Panc1 (cell line): ENCODE measurements at places on chromosomes 16 and 17.

DNA sequence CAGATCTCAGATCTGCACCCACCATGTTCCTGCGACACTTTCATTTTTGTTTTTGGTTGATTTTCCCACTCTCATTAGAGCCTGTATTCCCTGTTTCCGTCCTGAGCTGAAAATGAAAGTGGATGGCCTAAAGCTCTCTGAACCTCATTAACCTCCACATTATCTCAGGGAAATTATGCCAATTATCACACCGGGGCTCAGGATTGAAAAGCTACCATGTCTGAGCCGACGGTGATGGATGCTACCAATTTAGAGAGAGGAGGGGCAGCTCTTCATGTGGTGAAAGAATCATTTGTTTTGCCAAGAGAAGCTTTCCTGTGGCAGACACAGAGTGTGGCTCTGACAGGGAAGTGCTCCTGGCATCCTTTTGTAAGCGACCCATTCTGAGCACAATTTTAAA is 410.4 kb upstream of the CDH11 start:
- H3K4me3 ChIP-seq, result no peak overlapping the region
- DNase-seq, result no peak
- H3K27me3 ChIP-seq, result no peaks in the 10 kb centered on the region
- H3K4me1 ChIP-seq, result no peaks in the 10 kb centered on the region

GRCh38 chr16:16037970-16038369 is 88.6 kb downstream of the ABCC1 start:
- no peak overlapping the region for H3K4me3 ChIP-seq
- no peaks in the 10 kb centered on the region for H3K4me1 ChIP-seq
- DNase-seq, result no peak
- H3K36me3 ChIP-seq, result peaks cover 15% of the 10 kb centered on the region
- no peak overlapping the region for H3K27ac ChIP-seq
- no peaks in the 10 kb centered on the region for H3K27me3 ChIP-seq

GRCh38 chr16:15492091-15492740 is 57.8 kb downstream of the BMERB1 start:
- peaks cover 21% of the 10 kb centered on the region for H3K4me1 ChIP-seq
- H3K27ac ChIP-seq, result no peak overlapping the region
- H3K27me3 ChIP-seq, result no peaks in the 10 kb centered on the region

- peaks cover 34% of the 10 kb centered on the region for H3K4me1 ChIP-seq
- no peaks in the 10 kb centered on the region for H3K27me3 ChIP-seq
- DNase-seq, result no peak
- peak overlapping the region; percentile 20 for H3K27ac ChIP-seq
- H3K4me3 ChIP-seq, result no peak overlapping the region
Observed at GRCh38 chr17:45282683-45283644, 21.1 kb upstream of the SPATA32 start.

GRCh38 chr17:44557651-44558285 is 484 bp downstream of the FZD2 start:
- H3K27ac ChIP-seq, result no peak overlapping the region
- H3K36me3 ChIP-seq, result peaks cover 2% of the 10 kb centered on the region; the same call in 1 of the 2 replicates
- peak overlapping the region; percentile 59 for H3K4me3 ChIP-seq
- peaks cover 38% of the 10 kb centered on the region for H3K4me1 ChIP-seq

- DNase-seq, result no peak
- no peak overlapping the region for H3K4me3 ChIP-seq
- H3K36me3 ChIP-seq, result no peaks in the 10 kb centered on the region
- peaks cover 35% of the 10 kb centered on the region for H3K4me1 ChIP-seq
- H3K27ac ChIP-seq, result peak overlapping the region; percentile 85
Observed at GRCh38 chr17:73342050-73342522, 30.3 kb upstream of the CDC42EP4 start.

DNA sequence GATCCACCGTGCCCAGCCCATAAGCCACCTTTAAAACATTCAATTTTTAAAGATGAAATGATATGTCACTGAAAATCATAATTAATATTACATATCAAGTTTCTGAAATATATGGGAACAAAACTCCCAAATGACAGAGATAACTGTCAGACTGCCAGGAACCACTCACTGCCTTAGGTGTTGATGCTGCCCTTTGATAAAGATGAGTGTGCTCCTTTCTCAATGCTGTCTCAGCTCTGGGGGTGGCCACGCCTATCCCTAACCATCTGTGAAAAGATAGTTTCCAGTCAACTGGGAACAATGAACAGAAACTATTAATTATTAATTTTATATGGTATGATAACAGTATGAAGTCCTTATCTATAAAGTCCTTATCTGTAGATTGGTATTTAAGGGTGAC is 177.7 kb downstream of the MYO1D start:
- DNase-seq, result no peak
- H3K36me3 ChIP-seq, result no peaks in the 10 kb centered on the region
- H3K4me3 ChIP-seq, result no peak overlapping the region
- no peak overlapping the region for H3K27ac ChIP-seq

- no peaks in the 10 kb centered on the region for H3K4me1 ChIP-seq
- H3K36me3 ChIP-seq, result no peaks in the 10 kb centered on the region
- no peaks in the 10 kb centered on the region for H3K27me3 ChIP-seq
- no peak overlapping the region for H3K27ac ChIP-seq
- DNase-seq, result no peak
- H3K4me3 ChIP-seq, result no peak overlapping the region
Observed at GRCh38 chr17:68822719-68823289, 132.4 kb downstream of the ABCA8 start.

GRCh38 chr16:87202346-87202745 is 114.8 kb downstream of the C16orf95 start:
- H3K27me3 ChIP-seq, result no peaks in the 10 kb centered on the region
- no peaks in the 10 kb centered on the region for H3K4me1 ChIP-seq
- no peak for DNase-seq
- no peaks in the 10 kb centered on the region for H3K36me3 ChIP-seq

GRCh38 chr17:33292201-33292980 is 704 bp downstream of the ASIC2 start:
- peaks cover 31% of the 10 kb centered on the region for H3K4me1 ChIP-seq
- peak overlapping the region; percentile 74 for H3K4me3 ChIP-seq
- no peaks in the 10 kb centered on the region for H3K27me3 ChIP-seq

- no peaks in the 10 kb centered on the region for H3K36me3 ChIP-seq
Observed at GRCh38 chr16:87790292-87791100, 24.7 kb upstream of the KLHDC4 start.

DNA sequence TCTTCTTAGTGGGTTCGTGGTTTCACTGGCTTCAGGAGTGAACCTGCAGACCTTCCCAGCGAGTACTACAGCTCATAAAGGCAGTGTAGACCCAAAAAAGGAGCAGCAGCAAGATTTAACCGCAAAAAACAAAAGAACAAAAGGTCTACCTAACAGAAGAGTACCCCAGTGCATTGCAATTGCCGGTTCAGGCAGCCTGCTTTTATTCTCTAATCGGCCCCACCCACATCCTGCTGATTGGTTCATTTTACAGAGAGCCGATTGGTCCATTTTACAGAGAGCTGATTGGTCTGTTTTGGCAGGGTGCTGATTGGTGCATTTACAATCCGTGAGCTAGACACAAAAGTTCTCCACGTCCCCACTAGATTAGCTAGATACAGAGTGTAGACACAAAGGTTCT is 2.0 kb upstream of the ARRB2 start:
- H3K36me3 ChIP-seq, result peaks cover 2% of the 10 kb centered on the region; the same call in 1 of the 2 replicates
- no peaks in the 10 kb centered on the region for H3K27me3 ChIP-seq
- H3K4me3 ChIP-seq, result no peak overlapping the region
- no peak overlapping the region for H3K27ac ChIP-seq
- no peak for DNase-seq
- peaks cover 4% of the 10 kb centered on the region for H3K4me1 ChIP-seq
